ENCODE measurements at places on chromosomes 16 and 17.

DNA sequence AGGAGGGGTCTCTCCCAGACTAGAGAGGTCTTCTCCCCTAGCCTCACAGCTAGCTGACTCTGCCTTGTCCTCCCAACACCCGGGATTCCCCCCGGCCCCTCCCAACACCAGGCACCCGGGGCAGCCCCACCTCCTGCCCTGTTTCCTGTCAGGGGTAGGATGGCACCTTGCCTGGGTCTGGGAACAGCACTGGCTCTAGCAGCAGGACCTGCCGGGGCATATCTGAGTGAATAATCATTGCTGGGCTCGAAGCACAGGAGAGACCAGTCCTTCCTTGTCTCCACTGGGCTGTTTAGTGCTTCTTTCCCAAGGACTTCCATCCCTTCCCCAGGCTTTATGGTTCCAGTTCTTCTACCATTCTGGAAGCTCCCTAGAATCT lies 25.7 kb downstream of the MINK1 start:
- no peak for DNase-seq

DNA sequence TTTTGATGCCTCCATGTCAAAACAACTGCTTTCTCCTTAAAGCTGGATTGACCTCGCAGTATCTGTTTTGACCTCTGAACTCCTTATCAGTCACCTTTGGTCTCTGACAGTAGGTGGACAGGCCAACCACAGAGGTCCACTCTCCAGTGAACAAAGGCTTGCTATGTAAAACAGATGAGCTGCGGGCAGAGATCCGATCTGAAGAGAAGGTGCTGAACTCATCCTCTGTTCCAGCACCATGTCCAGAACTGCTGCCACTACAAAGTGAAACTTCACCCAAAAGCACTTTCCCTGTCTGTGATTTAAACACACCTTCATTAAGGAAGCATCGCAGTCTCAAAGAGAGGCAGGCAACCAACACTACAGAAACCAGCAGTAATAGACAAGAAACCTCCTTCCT lies 117.3 kb upstream of the CORO6 start:
- no peak for DNase-seq

- DNase-seq: no peak
Observed at GRCh38 chr17:7882068-7882467, 6.5 kb upstream of the CHD3 start.

DNA sequence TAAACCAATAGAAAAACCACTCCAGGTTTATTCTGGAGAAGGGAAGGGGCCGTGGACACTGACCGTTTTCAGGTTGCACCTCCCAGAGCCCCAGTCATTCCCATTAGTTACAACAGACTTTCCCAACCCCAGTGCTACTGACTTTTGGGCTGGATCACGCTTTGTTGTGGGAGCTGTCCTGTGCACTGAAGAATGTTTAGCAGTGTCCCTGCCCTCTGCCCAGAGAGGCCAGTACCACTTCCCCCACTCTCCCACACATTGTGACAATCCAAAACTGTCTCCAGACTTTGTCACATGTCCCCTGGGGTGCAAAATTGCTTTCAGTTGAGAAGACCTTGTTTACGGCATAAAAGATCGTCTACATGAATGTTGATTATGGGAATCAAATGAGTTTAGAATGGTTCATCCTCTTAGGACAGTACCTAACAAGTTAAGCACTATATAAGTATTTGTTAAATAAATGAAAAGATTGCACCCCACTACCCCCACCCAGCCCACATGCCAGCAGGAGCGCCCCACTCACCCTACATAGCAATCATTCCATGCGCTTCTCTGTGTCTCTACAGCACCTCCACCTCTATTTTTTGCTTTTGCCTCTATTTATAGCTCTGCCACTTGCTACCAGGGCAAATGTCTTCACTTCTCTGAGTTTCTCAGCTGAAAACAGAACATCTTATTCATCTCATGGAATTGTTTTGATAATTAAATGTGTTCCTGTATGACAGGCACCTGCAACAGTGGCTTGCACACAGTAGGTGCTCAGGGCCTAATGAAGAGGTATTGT lies 104.9 kb downstream of the AXIN2 start:
- DNase-seq: no peak

DNA sequence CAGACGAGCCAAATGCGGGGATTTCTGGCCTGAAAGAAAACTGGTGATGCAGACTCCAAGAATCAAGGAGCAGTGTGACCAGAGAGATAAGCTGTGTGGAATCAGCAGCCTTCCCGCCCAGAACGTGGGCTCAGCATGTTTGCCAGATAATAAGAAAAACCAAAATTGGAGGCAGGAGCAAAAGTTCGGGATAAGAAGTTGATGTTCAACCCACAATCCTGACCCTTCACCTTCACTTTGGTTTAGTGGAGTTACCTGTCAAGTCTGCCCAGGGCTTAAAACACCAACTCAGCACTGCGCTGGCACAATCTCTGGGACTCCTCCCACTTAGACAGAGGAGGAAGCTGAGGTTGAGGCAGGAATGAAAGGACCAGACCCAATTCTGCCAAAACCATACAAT lies 3.1 kb downstream of the SLC43A2 start:
- DNase-seq: no peak

DNA sequence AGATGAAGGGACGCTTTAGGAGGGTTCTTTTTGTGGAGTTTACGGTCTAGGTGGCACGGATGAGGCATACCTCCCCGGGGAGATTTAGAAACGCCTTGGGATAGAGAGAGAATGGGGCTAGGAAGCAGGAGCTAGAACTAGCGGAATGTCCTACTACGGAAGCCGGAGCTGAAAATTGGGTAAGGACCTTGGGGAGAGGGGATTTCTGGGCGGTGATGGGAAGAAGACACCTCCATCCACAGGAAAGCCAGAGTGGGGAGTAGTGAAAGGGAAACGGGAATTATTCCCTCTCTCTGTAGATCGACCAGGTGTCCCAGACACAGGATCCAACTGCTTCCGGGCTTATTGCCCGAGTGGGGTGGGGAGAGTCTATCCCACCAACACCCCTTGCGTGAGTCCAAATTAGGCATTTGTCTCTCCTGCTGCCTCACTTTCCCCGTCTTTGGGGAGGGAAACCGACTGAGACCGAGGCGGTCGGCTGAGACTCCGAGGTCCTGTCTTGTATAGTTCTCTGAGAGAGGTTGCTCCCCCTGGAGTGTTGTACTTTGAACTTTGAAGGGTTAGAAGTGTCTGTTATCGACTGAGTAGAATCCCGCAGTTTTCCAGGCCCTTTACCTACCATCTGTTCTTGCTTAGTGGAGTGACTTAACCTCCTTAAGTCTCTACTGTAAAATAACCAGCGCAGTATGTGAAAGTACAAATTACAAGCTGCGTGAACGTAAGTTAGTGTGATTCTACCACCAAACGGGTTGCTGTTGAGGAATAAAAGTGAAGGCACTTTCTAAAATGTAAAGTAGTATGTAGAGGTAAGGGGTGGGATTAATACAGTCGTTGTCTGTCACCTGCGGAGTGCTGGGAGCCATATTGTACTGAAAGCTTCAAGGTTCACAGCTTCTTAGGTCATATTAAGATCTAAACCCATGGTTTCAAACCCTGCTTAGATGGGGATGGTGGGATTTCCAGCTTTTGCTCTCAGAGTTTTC lies 1.0 kb downstream of the RSPRY1 start:
- peak; percentile 26 for DNase-seq

- peak; percentile 38 for DNase-seq
Observed at GRCh38 chr17:6775871-6776405, at the start of gene FBXO39. Gene FBXO39, plus strand, starts transcription at chr17:6776215. Its CDS starts 3,654 bp downstream, at chr17:6779869.

DNA sequence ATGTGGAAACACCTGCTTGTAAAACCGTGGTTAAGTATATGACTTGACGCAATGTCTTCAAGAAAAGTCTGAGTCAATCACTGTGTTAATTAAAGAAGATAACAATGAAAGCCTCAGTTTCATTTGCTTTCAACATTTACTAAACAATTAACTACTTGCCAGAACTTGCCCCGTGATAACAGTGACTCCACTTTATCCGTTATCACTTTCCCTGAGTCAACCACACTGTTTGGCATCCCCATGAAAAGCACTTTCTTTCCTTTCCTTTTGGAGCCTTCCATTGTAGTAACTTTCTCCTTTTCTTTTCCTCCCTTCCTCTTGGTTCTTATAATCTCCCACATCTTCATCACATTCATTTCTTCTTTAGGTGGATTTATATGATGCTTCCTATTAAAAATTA lies 435.1 kb upstream of the GOT2 start:
- no peak for DNase-seq

DNA sequence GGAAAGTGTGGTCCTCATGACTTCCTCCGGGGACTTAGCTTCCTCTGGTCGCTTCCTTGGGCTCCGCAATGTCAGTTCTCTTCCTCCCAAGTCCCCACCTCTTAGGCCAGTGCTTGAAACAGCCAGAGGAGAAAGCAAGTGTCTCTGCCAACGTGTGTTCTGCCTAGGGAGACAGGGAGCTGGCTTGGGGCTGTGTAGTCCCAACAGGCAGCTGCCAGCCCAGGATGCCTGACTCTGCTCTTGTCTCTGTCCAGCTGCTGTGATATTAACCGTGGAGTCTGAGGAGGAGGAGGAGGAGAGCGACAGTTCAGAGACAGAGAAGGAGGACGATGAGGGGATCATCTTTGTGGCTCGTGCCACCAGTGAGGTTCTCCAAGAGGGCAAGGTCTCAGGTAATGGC lies 13.5 kb upstream of the PLEKHG4 start:
- no peak for DNase-seq

DNA sequence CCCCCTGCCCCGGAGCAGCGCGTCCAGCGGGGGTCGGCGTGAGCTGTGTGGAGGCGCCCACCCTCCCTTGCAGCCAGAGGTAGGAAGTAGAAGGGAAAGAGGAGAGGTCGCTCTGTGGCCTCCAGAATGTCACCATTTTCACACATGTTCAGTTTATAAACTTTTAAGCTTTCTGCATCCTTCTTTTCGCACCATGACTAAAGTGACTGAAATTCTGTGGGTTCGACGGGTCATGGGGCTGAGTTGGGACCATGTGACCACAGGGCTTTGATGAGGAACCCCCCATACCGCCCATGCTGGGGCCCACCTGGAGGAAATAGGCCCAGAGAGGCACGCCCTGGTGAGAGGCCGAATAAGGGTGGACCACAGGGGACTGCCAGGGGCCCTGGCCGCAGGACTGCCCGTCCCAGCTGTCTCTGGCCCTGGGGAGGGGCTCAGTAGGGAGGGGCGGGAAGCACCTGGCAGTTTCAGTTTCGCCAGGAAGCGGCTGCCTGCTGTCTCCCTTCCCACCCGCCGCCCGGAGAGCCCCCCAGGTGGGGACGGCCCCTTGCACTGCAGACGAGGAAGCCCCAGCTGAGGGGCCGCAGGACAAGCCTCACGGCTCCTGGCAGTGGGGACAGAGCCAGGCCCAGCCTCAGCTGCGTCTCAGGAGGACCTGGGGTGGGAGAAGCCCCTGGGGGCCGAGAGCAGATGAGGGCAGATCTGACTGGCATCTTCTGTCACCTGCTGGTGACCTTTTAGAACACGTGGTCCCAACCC lies 9.0 kb downstream of the CBFA2T3 start:
- no peak for DNase-seq

DNA sequence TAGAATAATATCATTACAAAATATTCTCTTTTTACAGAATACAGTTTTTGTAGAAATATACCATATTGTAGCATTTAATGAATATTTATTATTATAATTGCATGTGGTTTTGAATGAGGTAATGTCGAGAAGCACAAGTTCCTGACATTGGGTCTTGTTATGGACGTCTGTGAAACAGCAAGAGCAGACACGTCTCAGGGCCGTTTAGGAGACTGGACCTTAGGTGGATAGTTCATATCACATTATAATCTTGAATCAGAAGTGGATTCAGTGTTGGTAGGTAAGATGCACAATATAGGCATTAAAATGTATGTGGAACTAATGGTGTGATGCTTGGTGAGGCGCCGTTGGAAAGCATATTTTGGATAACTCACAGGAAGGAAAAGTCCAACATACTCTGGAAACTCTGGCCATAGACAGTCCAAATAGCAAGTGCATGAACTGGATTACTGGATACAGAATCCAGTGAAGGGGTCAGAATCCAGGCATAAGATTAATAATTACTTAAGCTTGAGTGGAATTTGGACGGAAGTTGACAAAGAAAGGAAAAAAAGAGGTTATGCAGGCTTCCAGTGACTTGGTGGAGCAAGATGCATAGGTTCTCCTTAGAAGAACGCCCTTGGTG lies 17.2 kb downstream of the ABCA8 start:
- DNase-seq: no peak

- no peak for DNase-seq
Observed at GRCh38 chr16:85863384-85863774, 35.6 kb upstream of the IRF8 start.

GRCh38 chr16:116015-116414 lies 22.5 kb downstream of the NPRL3 start:
- DNase-seq: no peak

- DNase-seq: no peak
Observed at GRCh38 chr17:1379208-1379929, 20.7 kb downstream of the YWHAE start.

DNA sequence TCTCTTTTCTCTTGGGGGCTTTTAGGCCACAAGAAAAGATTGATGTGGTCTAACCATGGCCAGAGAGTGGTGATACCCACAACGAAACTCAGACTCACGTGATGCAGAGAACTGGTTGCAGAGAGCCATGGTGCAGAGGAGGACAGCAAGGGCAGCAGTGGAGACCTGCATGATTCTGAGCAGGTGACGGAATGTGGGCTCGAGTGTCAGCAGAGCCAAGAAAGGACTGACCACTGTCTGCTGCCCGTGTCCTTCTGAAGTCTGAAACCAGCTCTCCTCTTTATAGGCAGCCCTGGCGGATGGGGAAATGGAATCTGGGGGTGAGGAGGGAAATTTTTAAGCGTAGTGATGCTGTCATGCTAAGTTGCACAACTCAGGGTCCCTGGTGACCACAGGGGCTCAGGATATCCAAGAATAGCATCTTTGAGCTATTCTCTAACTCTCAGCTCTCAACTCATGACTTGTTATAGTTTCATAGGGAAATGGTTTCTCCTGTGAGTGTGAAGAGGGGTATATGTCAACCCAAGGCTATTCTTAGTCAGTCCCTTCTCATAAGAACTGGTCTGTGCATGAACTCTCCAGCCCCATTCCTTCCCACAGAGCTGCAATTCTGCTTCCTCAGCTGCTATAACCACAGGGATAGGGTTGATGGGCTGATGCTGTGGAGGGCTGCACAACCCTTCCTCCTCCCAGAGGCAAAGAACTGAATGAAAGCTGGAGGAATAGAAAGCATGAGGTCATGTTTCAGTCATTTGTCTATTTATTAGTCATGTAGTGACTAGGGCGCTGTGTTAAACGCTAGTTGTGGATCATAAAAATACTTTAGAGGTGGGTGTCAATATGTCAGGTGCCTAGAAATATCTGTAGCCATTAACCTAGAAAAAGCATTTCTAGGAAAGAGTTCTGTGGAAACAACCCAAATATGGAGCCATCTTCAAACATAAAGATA lies at the start of gene CCL3:
Gene CCL3, minus strand, starts transcription at position 256 of the 949 bp plus-strand sequence. Its CDS starts 85 bp downstream, at position 171.
- DNase-seq: no peak

GRCh38 chr16:19147126-19147525 lies 20.9 kb upstream of the SYT17 start:
- no peak for DNase-seq

GRCh38 chr17:17075125-17075781 lies 33.0 kb downstream of the MPRIP start:
- peak; percentile 29 for DNase-seq

- no peak for DNase-seq
Observed at GRCh38 chr17:44120851-44121605, 2.4 kb downstream of the HDAC5 start.

All from glutamatergic neuron (in vitro differentiated cells).